ENCODE measurements at places on chromosomes 6 and 20. TPM values are rescaled to one million over a fixed set of nuclear protein-coding genes. Genes with fewer than 3 reads are reported as not detected.

GRCh38 chr6:84766799-84767525, 2.6 kb upstream of the TBX18 start:
- DNase-seq, result no peak

The CRISP3 gene
- polyA plus RNA-seq, result 0.28 TPM

GRCh38 chr6:34272013-34272926, 23.5 kb upstream of the SMIM29 start:
- no peak for DNase-seq

GRCh38 chr6:65935412-65935811, 228.4 kb upstream of the EYS start:
- DNase-seq, result no peak

Data from forelimb muscle (tissue), 1 donor.